ENCODE measurements at places on chromosomes 2 and 18.

- DNase-seq, result no peak
Observed at GRCh38 chr2:189624648-189625355, 36.5 kb upstream of the ASNSD1 start.

DNA sequence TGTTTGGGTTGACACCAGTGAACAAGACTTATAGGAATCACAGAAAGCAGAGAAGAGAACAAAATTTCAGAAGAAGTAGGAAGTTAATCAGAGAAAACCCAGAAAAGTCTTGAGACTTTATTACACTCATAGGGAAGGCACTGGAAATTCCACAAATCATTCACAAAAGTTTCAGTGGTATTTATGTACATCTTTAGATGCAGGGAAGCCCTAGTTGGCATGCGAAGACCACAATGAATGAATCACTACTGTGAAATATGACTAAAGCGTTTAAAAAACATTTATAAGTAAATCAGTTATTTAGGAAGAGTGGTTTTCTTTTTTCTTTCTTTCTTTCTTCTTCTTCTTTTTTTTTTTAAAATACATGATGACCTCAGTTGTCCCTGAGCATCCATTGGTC is 105.1 kb downstream of the NUP35 start:
- no peak for DNase-seq

- DNase-seq, result no peak
Observed at GRCh38 chr2:25482341-25482740, 140.6 kb upstream of the DNMT3A start.

GRCh38 chr2:176879426-176879995 is 333.1 kb upstream of the HNRNPA3 start:
- DNase-seq, result no peak

- DNase-seq, result peak; percentile 44
Observed at GRCh38 chr2:222554517-222554916, 101.4 kb downstream of the FARSB start.

DNA sequence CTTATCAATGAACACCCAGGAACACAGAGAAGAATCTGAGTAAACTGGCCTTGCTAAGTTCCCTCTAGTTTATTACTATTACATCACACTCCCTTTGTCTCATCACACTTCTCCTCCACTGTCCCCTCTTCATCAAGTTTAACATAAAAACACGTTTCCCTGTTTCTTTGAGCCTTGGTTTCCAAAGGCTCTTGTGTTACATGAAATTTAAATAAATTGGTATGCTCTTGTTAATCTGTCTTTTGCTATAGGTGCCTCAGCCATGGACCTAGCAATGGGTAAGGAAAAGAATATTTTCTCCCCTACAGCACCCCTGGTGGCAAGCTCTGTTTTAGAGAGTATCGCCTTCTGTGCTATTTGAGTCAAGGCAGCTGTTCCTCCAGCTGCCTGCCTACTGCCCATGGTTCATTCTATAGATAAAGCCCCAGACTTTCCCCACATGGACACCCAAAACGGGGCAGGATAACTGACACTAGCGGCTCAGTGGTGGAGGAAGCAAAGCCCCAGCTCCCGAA is 31.8 kb downstream of the TGIF1 start:
- DNase-seq, result no peak

- no peak for DNase-seq
Observed at GRCh38 chr2:241884951-241885290, 15.4 kb downstream of the RTP5 start.

DNA sequence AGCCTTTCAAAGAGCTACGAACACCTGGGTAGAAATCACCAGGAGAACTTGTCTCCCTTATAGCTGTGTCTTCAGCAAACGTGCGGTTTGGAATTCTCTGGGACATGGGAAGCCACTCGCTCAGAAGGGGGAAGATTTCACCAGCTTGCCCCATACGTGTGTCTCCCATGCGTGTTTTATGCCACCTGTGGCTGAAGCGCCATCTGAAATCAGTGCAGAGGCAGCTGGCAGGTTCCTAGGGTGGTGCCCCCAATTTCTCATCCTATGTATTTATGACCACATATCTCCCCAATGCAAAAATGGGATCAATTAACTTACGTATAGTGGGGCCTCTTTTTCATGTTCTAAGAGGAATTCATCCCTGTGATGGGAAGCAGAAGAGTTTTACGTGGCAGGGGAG is 81.6 kb downstream of the TPO start:
- DNase-seq, result no peak

DNA sequence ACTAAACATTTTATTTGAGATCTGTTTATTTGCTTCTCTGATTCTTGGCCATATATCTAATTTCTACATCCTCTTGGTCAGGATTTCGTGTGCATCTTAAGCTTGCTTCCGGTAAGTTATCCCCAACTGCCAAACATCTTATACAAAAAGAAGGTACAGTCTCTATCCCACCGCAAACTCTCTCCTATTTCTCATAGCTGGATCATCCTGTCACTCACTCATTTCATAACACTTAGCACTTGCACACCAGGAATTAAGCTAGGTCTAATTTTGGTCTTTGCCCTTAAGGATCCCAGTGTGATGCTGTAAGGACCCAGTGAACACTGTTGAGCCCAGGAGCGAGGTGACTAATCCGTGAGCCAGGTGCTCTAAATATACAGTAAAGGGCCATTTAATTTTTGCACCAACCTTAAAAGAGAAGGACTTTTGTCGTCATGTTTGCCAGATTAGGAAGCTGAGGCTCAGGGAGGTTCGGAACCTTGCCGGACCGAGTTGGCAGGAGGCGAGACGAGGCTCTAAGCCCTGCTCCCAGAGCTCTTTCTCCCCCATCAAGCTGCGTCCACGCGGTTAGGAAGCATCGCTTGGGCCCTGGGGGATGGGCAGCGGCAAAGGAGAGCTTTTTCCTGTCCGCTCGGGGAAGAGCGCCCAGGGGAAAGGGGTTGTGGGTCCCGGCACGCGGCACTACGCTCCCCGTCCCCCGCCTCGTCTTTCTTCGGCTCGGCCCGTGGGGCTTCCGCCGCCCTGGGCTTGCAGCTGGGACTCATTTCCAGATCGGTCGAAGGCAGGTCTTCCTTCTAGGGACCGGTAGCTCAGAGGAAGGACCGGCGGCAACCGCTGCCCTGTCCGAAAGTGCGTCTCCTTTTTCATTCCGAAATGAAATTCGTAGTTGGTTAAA is 4.1 kb upstream of the ITPRIPL1 start:
- DNase-seq, result peak; percentile 44

DNA sequence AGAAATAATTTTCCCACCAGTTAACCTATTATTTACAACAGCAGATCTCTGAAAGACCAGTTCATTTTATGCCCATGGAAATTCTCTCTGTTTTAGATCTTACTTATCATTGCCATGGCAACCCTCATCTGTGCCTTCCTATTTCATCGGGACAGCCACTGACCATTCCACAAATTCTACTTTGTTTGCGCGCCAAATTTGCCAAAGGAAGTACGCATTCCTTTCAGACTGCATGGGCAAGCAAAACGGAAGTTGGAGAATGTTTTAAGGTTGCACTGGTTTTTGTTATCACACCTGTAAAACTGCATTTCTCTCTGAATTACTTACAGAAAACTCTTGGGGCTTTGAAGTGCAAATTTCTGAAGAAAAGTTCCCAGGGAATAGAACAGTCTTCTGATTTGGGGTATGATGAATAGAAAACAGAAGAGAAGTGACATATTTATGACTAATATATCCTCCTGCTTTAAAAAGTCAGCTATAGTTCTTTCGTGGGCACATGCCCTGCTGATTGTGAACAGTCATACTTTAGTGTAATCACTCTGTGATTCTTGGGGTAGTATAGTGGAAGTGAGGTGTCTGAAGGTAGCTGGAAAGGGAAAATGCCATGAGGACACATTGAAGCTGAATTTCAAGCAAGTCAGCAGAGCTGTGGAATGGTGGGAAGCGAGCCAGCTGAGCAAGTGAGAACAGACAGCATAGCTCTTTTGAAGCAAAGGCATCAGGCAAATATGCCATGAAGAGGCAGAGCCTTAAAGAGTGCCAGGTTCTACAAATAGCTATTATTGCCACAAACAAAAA is 20.9 kb downstream of the NETO1 start:
- DNase-seq, result peak; percentile 52

- no peak for DNase-seq
Observed at GRCh38 chr2:43021791-43022509, 204.5 kb downstream of the ZFP36L2 start.

DNA sequence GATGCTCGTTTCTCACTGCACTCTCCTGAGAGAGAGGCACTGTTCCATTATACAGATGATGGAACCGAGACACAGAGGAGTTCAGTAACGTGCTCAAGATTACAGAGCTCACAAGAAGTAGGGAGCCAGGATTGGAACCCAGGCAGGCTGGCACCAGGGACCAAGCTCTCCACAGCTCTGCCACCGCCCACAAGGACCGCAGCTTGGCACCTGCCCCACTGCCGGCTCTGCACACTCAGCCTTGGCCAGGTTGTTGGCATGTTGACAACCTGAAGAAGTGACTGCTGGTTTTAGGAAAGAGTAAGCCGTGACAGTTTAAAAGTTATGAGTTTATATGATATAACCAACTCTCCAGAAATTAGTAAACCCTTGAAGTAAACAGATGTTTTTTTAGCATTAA is 48.0 kb upstream of the ITM2C start:
- no peak for DNase-seq

DNA sequence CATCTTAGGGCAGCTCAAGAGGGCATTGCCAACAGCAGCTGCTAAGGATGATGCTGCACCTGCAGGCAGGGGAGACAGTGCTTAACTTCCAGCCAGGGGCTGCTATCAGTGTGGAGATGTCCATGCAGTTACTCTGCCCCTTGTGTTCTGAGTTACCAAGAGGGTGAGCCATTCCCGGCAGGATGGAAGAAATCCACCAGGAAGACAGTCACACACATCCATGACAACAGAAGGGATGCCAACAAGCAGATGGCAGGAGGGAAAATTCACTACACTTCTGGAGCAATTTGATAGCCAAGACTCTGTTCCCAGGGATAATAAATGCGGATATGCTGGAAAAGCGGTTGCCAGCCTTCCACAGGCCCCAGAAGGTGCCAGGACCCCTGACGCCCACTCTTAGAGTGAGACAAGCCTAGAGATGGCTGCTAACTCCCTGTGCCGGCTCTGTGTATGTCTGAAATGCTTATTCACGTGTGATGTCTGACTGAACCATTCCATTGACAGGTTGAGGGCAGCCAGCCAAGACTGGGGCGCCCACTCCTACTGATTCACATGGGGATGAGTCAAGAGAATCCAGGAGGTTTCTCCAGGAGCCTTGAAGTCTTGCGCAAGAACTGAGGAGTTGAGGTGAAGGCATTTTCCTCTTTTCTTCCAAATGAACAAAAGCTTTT is 24.5 kb downstream of the LOXHD1 start:
- no peak for DNase-seq

GRCh38 chr2:18276583-18277075 is 283.8 kb downstream of the RDH14 start:
- DNase-seq, result no peak

DNA sequence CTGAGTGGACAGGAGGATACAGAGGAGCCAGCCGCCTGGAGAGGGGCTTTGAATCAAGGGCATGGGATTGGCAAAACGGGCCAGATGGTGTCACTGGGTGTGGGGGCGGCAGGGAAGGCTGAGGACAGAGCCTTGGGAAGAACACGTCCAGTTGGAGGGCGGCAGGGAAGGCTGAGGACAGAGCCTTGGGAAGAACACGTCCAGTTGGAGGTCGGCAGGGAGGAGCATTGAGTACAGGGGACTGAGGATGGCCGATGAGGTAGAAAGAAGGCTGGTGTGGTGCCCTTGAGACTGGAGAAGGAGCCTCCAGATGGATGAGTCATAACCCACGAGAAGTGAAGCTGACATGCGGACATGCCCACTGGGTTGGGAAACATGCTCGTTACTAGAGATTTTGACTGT is 4.5 kb downstream of the HES6 start:
- DNase-seq, result no peak

DNA sequence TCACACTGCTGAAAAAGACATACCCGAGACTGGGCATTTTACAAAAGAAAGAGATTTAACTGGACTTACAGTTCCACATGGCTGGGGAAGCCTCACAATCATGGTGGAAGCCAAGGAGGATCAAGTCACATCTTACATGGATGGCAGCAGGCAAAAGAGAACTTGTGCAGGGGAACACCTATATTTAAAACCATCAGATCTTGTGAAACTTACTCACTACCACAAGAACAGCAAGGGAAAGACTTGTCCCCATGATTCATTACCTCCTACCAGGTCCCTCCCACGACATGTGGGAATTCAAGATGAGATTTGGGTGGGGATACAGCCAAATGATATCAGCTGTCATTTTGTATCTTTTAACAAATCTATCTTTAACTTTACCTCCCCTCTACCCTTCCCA is 251.1 kb upstream of the RASGRP3 start:
- DNase-seq, result no peak

- DNase-seq, result no peak
Observed at GRCh38 chr2:176978921-176979320, 233.7 kb upstream of the HNRNPA3 start.

DNA sequence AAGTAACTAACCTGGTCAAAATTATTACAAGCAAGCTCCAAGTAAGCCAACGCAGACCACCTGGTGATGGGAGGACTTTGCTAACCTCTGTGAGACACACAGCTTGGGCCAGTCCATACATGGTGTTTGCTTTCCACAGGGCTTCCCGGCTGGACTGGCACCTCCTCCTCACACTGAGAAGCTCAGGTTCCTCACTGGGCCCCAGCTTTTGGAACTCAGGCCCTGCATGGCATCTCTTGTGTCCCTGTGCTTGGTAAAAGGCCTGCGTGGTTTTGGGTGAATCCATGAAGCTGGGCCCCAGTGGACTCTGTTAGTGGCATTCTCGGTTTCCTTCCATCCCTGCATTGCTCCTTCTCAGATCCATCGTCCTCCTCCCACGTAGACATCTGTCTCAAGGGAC is 123.4 kb downstream of the VAPA start:
- DNase-seq, result no peak

- peak; percentile 19 for DNase-seq
Observed at GRCh38 chr2:139813340-139813739, 1033.2 kb upstream of the NXPH2 start.

GRCh38 chr2:37570773-37571586 is 100.5 kb downstream of the CDC42EP3 start:
- no peak for DNase-seq

DNA sequence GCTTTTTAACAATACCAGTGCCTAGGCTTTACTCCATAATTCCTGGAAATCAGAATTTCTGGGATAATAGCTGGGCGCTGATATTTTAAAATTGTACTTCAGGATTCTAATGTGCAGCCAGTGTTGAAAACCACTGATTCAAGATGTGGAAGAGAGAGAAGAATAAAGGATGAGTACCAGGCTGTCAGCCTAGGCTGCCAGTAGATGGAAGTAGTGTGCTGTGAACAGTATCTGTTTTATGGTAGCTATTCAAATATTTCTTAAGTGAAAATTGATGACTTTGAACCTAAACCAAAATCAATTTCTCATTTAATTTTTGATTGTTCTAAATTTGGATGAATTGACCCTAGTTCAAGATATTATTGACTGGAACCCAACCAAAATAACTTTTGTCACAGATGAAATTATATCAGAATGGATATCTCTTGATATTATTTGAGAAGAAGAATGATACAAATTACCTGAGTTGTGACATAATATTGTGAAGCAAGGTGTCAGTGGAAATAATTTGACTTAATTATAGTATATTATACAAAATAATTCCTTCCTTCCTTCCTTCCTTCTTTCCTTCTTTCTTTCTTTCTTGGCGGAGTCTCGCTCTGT is 88.0 kb downstream of the COMMD1 start:
- DNase-seq, result peak; percentile 81

- no peak for DNase-seq
Observed at GRCh38 chr2:160347269-160347863, 146.2 kb downstream of the RBMS1 start.
